ENCODE measurements at places on chromosomes 4 and X. TPM values are rescaled to one million over a fixed set of nuclear protein-coding genes. Genes with fewer than 3 reads are reported as not detected.

DNA sequence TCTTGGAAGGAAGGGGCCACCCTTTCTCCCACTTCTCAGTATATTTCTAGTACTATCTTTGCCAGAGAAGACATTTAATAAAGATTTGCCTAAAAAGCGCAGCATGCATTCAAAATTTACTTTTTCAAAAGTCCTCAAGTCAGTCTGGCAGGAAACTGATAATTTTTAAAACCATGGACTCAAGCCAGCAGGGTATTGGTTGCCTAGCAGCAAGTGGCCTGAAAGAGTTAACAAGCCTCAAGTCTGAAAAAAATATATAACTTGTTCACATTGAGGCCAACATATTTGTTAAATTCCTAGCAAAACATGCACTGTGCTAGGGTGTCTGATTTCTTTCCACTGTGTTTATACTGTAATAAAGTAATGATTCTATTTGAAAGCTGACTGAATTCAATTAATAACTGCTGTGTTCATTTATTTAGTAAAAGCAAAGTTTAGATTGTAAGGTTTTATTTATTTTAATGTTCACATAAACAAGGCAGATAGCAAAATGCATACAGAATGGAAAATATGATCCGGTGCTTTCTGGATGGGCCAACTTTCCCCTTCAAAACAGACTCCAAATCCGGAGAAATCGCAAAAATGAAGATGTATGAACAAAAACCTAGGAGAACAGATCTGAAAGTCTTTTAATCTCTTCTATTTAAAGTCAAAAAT, 218.5 kb upstream of the FGF13 start:
- no peak overlapping the region for H3K4me3 ChIP-seq
- no peaks in the 10 kb centered on the region for H3K27me3 ChIP-seq
- no peaks in the 10 kb centered on the region for H3K36me3 ChIP-seq
- no peak overlapping the region for H3K27ac ChIP-seq
- no peak for DNase-seq
- no peaks in the 10 kb centered on the region for H3K4me1 ChIP-seq

GRCh38 chr4:79886557-79886956, 186.5 kb downstream of the ANTXR2 start:
- DNase-seq = no peak
- no peaks in the 10 kb centered on the region for H3K4me1 ChIP-seq
- no peaks in the 10 kb centered on the region for H3K36me3 ChIP-seq
- no peaks in the 10 kb centered on the region for H3K27me3 ChIP-seq
- H3K4me3 ChIP-seq = no peak overlapping the region

DNA sequence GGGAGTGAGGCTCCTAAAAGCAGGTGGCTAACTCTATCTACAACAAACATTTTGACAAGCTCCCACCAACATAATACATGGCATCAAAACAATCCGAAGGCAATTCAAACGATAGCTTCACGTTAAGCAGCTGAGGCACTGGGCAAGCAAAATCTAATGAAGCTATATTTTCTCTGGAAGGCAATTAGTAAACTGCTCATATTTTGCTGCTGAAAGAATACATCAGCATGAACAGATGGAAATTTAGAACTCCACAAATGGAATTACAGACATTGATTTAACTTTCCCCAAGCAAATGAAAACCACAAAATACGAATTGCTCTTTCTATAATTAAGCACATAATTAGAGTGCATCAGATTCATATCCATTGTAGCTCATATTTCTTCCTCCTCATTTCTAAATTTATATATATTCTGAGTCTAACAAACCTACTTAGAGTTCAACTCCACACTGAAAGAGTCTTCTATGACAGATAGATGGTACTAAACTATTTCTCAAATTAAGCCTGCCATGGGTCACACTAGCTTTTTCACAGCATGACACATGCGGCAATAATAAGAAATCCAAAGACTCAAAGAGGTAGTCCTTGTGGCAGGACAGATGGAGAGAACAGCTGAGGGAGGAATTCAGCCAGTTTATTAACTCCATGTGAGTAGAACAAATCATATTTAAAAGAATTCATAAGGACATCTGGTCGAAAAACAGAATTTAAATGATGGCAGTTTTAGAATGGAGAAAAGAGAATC, 305.4 kb downstream of the MAPK10 start:
- H3K27me3 ChIP-seq = no peaks in the 10 kb centered on the region
- H3K36me3 ChIP-seq = no peaks in the 10 kb centered on the region
- H3K4me3 ChIP-seq = no peak overlapping the region
- no peaks in the 10 kb centered on the region for H3K4me1 ChIP-seq
- H3K27ac ChIP-seq = no peak overlapping the region

DNA sequence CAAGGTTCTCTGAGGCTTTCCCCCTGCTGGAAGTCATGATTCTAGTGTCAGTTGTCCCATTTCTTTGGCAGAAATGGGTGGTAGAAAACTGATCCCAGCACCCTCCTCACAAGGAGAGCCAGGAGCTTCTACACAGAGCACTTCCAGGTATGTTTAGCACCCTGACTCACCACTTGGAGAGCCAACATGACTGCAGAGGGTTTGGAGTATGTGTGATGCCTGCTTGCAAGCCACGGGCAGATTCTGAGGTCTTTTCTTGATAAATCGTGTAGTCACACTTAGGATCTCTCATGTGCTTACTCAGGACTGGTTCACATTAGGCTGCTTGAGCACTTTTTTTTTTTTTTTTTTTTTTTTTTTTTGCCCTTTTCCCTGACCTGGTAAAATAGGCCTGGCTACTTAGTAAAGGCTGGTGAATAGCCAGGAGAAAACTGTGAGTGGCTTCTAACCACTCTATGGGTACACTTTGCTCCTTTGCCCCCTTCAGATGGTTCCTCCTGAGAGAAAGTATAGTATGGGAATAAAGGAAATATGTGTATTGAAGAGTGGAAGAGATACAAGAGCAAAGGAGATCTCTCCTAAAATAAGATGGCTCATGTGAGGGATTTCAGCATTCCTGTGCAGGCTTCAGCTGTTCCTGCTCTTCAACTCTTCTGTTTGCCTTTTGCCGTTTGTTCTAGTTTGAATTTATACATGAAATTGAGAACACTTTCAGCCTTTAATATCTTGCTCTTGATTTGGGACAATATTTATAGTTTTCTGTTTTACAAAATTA, 103.6 kb downstream of the EMCN start:
- no peak for DNase-seq
- no peak overlapping the region for H3K4me3 ChIP-seq
- H3K27ac ChIP-seq = no peak overlapping the region
- no peaks in the 10 kb centered on the region for H3K4me1 ChIP-seq

- no peaks in the 10 kb centered on the region for H3K36me3 ChIP-seq
- H3K4me1 ChIP-seq = no peaks in the 10 kb centered on the region
- H3K4me3 ChIP-seq = no peak overlapping the region
- no peak for DNase-seq
- H3K27me3 ChIP-seq = no peaks in the 10 kb centered on the region
Observed at GRCh38 chr4:181650033-181650825, 593.0 kb upstream of the TENM3 start.

- H3K27ac ChIP-seq = no peak overlapping the region
- no peaks in the 10 kb centered on the region for H3K4me1 ChIP-seq
- no peak overlapping the region for H3K4me3 ChIP-seq
Observed at GRCh38 chr4:73985528-73985852, 2.5 kb downstream of the PPBP start.

GRCh38 chr4:17511950-17512795, at the start of gene QDPR:
Gene QDPR (minus strand): TSS chr4:17512090. CDS start chr4:17512054, 36 bp downstream.
- DNase-seq = peak; percentile 77
- peaks cover 13% of the 10 kb centered on the region for H3K27me3 ChIP-seq
- H3K27ac ChIP-seq = no peak within 1 kb of the TSS
- peak within 1 kb of the TSS; percentile 93 for H3K4me3 ChIP-seq

GRCh38 chr4:113826421-113826820, 64.9 kb upstream of the CAMK2D start:
- peaks cover 13% of the 10 kb centered on the region for H3K4me1 ChIP-seq
- no peak overlapping the region for H3K27ac ChIP-seq
- no peak for DNase-seq
- no peak overlapping the region for H3K4me3 ChIP-seq

DNA sequence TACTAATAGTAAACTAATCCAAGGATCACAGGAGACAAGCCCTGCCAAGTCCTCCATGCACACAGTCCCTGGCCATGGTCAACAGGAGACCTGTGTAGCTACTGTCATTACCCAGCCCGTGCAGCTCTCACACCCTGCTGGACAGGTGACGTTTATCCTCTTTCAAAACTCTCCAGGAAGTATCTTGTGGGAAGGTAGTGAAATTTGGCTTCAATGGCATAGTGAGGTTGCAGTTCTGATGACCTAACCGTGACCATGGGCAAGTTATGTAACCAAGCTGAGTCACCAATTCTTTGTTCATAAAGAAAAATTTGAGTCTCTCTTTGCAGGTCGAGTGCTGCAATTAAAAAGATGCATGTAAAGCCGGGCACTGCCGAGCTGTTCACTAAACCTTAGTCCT, 11.3 kb upstream of the SLC2A9 start:
- no peaks in the 10 kb centered on the region for H3K36me3 ChIP-seq
- no peak for DNase-seq
- H3K4me3 ChIP-seq = no peak overlapping the region
- H3K27ac ChIP-seq = no peak overlapping the region
- H3K4me1 ChIP-seq = no peaks in the 10 kb centered on the region

DNA sequence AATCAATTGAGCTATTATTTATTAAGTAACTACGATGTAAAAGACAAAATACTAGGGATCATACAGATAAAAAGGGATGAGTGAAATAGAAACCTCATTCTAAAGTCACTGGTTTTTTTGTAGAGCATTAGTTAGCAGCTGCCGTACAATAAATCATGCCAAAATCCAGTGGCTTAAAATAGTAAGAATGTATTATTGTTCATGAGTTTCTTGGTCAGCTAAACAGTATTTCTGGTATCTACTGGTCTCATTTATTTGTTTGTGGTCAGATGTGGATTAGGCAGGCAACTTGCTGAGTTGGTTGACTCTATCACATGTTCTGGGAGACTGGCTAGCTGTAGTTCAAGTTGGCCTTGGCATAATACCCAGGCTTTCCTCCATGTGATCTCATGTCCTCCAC, 667.3 kb downstream of the GALNTL6 start:
- no peak for DNase-seq
- no peak overlapping the region for H3K4me3 ChIP-seq
- no peak overlapping the region for H3K27ac ChIP-seq

DNA sequence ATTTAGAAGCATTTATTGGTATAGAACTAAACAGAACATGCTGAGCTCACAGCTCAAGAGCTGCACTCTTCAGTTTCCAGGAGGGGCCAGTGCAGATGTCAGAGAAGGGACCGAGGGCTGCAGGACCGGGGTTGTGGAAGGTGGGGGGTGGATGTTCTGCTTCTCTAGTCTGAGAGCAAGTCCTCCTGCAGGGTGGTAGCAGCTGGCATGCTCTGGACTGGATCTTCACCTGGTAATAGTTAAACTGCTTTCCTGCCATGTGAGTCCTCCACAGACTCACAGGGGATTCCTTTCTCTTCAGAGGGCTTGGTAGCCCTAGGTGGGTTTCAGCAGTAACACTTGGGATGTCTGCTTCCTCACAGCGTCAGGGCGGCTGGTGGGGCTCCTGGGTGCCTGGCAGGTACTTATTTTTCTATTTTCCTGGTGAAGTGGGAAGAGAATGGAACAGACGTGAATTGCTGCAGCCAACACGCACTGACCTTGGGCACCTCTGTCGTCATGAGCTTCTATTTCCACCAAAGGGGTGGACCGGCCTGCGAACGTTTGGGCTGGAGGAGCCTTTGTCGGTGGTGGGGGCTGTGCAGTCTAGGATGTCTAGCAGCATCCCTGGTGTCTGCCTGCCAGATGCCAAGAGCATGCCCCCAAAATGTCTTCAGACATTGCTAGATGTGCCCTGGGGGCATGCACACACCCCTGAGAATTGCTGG, 2.5 kb downstream of the MAEA start:
- no peak overlapping the region for H3K27ac ChIP-seq
- H3K27me3 ChIP-seq = no peaks in the 10 kb centered on the region
- H3K4me1 ChIP-seq = peaks cover 48% of the 10 kb centered on the region
- peaks cover 15% of the 10 kb centered on the region for H3K36me3 ChIP-seq
- peak overlapping the region; percentile 92 for H3K4me3 ChIP-seq

The SSX4 gene
- not detected for total RNA-seq

- no peak overlapping the region for H3K4me3 ChIP-seq
- no peaks in the 10 kb centered on the region for H3K36me3 ChIP-seq
- no peak for DNase-seq
- H3K27ac ChIP-seq = no peak overlapping the region
Observed at GRCh38 chr4:147370473-147370872, 110.4 kb upstream of the EDNRA start.

GRCh38 chr4:37388681-37389365, 144.3 kb downstream of the NWD2 start:
- H3K27ac ChIP-seq = no peak overlapping the region
- H3K4me1 ChIP-seq = no peaks in the 10 kb centered on the region
- H3K27me3 ChIP-seq = no peaks in the 10 kb centered on the region

The YY2 gene
- total RNA-seq = 0.67 TPM

- DNase-seq = no peak
- no peaks in the 10 kb centered on the region for H3K36me3 ChIP-seq
- no peaks in the 10 kb centered on the region for H3K4me1 ChIP-seq
- H3K27ac ChIP-seq = no peak overlapping the region
- H3K27me3 ChIP-seq = no peaks in the 10 kb centered on the region
Observed at GRCh38 chrX:151505796-151506195, 57.7 kb upstream of the PASD1 start.

The BEX1 gene
- 0.64 TPM for total RNA-seq

The PFKFB1 gene
- total RNA-seq = 0.35 TPM

GRCh38 chr4:140098455-140099160, 55.4 kb downstream of the MAML3 start:
- H3K36me3 ChIP-seq = no peaks in the 10 kb centered on the region
- no peaks in the 10 kb centered on the region for H3K27me3 ChIP-seq

GRCh38 chrX:13028871-13029636, 15.4 kb downstream of the FAM9C start:
- H3K27me3 ChIP-seq = no peaks in the 10 kb centered on the region
- peak overlapping the region; percentile 26 for H3K4me3 ChIP-seq
- H3K4me1 ChIP-seq = peaks cover 49% of the 10 kb centered on the region

DNA sequence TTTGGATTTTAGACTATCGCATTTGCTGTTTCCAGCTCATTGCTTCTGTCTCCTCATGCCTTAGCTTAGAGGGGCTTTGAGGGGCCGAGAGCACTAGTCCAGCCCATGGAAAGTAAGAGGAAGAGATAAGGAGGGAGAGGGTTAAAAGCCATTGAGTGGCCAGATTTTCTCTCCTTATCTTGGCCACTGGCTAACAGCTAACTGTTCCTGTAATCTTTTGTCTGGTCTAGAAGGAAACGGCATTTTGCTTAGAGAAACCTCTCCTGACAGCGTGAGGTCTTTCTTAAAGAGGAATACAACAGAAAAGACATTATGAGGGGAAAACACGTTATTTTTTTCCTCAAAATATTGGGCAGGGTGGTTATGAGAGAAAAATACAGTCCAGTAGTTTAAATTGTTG, 7.9 kb downstream of the GPR101 start:
- no peaks in the 10 kb centered on the region for H3K4me1 ChIP-seq
- H3K27me3 ChIP-seq = peaks cover 3% of the 10 kb centered on the region
- H3K27ac ChIP-seq = no peak overlapping the region
- no peaks in the 10 kb centered on the region for H3K36me3 ChIP-seq

DNA sequence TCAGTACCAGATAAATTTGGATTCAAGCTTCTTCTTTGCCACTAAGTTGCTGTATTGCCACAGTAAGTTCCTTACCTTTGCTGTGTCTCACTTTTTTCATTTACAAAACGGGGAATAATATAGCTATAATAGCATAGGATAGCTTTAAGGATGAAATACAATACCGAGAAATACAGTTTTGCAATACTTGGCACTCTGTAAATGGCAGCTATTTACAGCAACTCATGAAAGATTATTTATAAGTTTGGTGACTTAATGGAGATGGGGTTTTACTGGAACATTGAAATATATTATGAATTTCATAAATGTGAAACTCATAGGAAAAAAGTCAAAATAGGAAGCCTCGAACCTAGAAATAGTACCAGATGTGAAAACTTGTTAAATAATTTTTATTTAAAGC, 27.6 kb downstream of the ANXA10 start:
- H3K27ac ChIP-seq = no peak overlapping the region
- H3K27me3 ChIP-seq = no peaks in the 10 kb centered on the region
- no peaks in the 10 kb centered on the region for H3K4me1 ChIP-seq
- no peak overlapping the region for H3K4me3 ChIP-seq
